Stimulated activated CD4-positive, alpha-beta T cell treated with anti-CD3 and anti-CD28 coated beads, Interleukin-1b, Interleukin-23, amount 100 ng/mL, for 1 hour (primary cell): ENCODE measurements at places on chromosomes 7 and 10.
A peak's percentile ranks its signal among the peaks of the same experiment; 100 is the strongest.

GRCh38 chr10:79425074-79425532 lies 20.3 kb downstream of the ZCCHC24 start:
- no peak for DNase-seq

- DNase-seq, result no peak
These were observed 2.9 kb downstream of the MNX1 start for GRCh38 chr7:157007470-157008066.

DNA sequence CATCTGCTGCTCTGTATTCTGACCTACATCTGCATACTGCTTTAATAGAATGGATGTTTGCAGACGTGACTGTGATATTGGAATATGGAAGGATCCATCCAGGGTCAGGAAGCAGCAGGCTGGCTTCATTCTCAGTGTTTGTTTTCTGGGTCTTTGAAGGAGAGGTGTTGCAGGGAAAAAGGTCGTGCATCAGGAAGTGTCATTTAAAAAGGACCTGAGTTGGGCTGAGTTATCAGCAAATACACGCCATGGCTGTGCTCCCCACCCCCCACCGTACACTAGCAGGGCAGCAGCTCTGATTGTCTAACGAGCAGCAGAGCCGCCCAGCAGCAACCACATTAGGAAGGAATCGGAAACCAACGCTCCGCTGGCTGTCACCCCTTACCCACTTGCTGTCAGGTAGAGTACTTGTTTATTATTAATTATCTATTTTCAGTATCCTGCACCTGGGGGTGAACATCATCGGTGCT lies 63.1 kb upstream of the STEAP1B start:
- no peak for DNase-seq

GRCh38 chr10:95789902-95790301 lies 33.9 kb downstream of the ENTPD1 start:
- no peak for DNase-seq

- no peak for DNase-seq
These were observed 138.6 kb upstream of the GRB10 start for GRCh38 chr7:50921114-50921813.

GRCh38 chr7:74143383-74143782 lies 30.8 kb upstream of the EIF4H start:
- DNase-seq, result no peak

- no peak for DNase-seq
These were observed 458.8 kb upstream of the LRRTM3 start for GRCh38 chr10:66467042-66467441.

DNA sequence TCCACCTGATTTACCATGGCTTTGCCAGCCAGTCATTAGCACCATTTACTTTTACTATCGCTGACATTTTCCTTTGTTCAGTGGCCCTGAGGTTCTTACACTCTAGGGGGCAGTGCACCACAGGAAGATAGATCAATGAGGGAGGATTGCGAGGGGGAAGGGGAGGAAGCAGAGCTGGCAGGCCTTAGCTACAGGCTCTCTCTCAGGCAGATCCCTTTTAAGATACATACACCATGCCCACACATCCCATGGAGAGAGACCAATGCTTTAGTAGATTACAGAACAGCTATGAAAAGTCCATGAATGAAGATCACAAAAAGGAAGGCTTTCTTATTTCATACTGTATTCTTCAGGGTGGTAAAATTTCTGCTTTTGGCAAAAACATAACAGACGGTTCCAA lies 47.4 kb downstream of the DENND11 start:
- peak; percentile 11 for DNase-seq

GRCh38 chr10:11213137-11213536 lies 195.5 kb downstream of the CELF2 start:
- no peak for DNase-seq

DNA sequence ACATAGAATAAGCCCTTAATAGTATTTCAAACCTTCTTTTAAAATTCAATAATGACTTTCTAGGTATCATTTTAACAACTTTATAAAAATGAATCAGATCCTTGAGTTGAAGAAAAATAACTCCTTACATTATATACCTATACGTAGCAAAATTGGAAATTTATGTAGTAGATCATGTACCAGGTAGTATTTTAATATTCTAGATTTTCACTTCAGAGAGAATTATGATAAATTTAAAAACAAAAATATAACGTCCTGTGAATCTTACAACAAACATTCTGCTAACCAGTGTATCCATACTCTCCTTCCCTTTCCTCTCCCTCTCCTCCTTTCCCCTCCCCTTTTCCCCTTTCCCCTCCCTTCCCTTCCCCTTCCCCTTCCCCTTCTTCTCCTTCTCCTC lies 6.1 kb upstream of the RAB11FIP2 start:
- no peak for DNase-seq

DNA sequence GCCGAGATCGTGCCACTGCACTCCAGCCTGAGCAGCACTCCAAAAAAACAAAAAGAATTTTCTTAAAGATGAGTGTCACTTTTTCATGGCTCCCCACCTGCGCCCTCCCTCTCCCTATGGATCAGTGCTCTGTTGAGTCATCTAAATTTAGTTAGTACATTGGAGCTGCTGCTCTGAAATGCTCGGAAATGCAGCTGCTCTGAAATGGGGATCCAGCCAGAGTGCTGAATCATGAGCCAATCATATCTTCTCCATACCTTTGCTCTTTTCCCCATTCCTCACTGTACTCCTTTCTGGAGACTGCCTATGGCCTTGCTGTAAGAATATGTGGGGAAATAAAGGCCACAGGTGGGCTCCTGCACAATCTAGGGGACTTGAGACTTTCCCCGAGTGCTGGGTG lies 188.8 kb downstream of the ZNF438 start:
- no peak for DNase-seq

- no peak for DNase-seq
These were observed 143.5 kb downstream of the FGFR2 start for GRCh38 chr10:121454781-121455180.

- no peak for DNase-seq
These were observed 135.3 kb upstream of the FAM3C start for GRCh38 chr7:121531175-121532070.

DNA sequence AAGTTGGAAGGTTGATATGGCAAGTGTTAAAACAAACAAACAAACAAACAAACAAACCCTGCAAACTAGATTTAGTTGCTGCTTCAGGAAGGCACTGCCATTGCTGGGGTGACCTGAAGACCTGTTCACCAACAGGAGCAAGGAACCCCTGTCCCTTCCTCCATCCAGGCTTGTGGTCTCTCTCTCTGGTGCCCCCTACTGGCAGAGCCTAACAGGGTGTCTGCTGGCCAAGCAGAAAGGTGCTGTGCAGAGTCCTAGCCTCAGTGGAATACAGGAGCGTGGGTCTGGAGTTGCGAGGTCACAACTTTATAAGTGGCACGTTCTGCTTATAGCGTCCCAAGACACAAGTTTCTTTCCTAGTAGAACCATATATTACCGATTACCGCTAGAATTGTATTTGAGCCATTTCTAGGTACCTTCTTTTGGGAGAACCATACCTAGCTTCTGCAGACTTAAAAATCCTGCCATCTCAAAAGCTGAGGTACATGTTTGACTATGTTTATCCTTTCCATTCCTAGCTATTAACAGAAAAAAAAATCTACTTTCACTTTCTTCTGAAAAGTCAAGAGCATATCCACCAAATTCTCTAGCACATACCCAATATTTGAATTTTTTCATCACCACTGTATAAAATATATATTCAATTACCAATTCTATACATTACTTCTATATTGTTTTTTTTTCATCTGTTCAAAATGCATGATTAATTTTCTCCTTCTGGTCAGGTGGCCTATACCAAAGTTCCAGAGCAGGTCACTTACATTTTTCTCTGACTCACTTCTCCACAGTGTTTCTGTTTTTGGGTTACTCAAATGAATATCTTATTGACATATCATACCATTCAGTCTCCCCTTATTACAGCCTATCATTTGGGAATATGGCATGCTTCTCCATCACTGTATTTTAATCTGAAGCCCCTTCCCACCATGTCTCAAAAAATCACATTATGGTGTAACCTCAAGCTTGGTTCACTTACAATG lies 29.1 kb upstream of the CALD1 start:
- peak; percentile 44 for DNase-seq

- no peak for DNase-seq
These were observed 140.6 kb downstream of the NRP1 start for GRCh38 chr10:33193701-33194521.

DNA sequence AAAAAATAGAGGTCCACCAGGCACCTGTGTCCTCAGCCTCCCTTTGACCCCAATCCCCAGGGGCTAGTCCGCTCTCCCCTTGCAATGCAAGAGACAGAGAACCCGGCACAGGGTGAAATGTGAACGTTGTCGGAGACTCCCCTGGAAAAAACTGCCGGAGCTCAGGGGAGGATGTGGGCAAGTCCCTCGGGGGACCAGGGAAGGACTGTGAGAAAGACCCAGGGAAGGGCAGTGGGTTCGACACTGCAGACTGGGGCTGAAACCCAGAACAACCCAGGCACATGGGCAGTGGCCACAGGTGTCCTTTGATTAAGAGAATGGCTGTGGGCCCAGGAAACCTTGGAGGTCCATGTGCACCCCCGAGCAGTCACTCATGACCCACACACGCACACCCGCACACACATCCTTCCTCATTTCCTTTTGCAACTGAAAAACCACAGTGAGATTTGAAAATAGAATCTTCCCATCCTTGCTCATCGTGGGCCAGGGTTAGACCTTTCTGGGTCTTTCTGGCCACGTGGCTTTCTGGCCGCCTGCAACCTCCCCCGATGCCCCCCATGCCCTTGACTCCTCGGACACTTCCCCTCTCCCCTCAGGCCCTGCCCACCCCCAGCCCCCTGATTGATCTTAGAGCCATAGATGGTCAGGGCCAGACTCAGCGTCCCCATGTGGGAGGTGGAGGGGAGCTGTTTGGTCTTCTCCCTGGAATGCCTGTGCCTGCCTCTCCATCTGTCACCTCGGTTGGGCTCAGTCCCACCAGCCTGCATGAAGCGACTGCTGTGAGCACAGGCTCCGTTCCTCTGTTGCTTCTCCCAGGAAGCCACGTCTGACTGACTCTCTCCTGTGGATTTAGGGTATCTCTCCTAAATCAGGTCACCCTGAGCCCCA lies 7.9 kb downstream of the LAT2 start:
- DNase-seq, result no peak

GRCh38 chr10:67308912-67309311 lies 383.1 kb downstream of the LRRTM3 start:
- no peak for DNase-seq

DNA sequence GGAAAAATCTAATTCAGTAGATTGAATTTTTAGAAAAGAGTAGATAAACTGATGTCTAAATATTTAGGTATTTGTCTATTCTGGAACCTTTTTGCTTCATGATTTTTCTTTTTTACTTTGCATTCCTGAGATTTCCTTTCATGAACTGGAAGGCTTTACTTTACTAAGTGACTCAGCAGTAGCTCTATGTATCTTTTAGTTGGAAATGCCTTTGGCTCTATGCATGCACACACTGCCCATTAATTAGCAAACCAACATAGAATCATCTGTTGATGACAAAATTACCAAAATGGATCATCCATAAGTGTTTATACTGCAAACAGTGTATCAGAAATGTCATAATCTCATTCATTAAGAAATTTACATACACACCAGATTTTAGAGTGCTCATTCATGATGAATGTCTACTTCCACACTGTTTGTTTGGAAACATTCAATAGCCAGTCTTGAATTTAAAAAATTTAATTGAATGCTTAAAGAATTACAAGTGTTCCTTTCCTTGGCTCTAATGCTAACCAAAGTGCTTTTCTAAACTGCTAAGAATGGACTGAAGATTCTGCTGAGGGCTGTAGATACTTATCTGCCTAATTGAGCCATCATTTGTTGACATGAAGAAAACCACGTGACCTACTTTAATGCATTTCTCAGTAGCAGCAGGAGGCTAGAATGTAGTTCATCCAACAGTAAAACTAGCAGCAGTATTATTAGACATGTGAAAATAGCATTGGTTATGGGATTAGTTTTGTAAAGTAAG lies 282.0 kb downstream of the ADK start:
- no peak for DNase-seq

- DNase-seq, result no peak
These were observed 33.1 kb downstream of the MTURN start for GRCh38 chr7:30167901-30168300.

DNA sequence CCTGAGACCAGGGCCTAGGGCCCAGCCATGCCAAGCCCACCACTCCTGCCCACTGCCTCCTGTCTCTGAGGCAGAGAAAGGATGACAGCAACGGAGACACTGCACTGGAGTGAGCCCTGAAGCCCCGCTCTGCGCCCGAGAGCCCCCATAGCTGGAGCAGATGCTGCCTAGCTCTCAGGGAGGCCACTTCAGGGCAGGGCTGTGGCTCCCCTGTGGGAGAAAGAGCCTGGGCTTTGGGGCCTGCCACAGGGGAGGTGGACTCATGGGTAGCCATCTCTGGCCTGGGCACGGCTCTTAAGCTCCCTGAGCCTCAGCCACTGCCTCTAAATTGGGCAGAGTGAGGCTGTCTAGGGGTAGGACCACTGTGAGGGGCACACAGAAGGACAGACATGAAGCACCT lies 214.2 kb downstream of the GRID1 start:
- DNase-seq, result no peak

DNA sequence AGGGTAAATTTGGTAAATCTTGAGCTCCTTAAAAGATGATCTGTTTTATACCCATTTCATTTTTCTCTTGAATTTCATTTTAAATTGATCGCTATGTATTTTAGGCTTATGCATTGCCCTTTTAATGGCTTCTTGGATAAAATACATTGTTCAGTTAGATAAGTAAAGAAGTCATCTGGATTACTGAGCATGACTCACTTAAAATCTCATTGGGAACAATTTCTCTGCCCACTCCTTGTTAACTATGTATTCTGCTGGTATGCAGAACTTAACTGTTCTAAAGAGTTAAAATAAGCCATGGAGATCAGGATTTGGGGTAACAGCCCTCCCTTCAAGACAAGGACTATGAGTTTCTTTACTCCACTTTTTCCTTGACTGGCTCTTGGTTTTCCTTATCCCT lies 134.2 kb downstream of the SND1 start:
- no peak for DNase-seq

GRCh38 chr7:499853-500485 lies 19.7 kb downstream of the PDGFA start:
- no peak for DNase-seq

GRCh38 chr10:119285495-119286267 lies 78.3 kb downstream of the GRK5 start:
- DNase-seq, result no peak

GRCh38 chr7:30181211-30181610 lies 46.4 kb downstream of the MTURN start:
- DNase-seq, result no peak

DNA sequence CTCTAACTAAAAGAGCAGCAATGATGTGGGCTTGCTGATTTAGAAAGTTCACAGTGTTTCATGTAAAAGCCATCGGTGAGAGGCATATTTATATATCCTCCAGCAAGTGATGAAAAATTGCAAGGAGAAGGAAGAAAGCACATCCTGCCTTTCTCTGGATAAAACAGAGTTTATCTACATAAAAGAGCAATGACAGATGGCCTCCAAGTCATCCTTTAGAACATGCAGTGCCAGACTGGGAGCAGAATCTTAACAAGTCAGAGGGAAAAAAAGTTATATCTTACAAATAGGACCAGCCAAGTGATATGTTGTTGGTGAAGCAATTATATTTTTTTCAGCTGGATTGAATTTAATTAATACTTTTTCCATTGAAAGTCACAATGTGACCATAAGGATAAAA lies 253.8 kb upstream of the MGMT start:
- DNase-seq, result no peak

- no peak for DNase-seq
These were observed 6.8 kb downstream of the STRA8 start for GRCh38 chr7:135240441-135240840.

- no peak for DNase-seq
These were observed 64.7 kb downstream of the NOD1 start for GRCh38 chr7:30413864-30414263.
